ENCODE measurements at places on chromosomes 7 and 10.
A peak's percentile ranks its signal among the peaks of the same experiment; 100 is the strongest.

DNA sequence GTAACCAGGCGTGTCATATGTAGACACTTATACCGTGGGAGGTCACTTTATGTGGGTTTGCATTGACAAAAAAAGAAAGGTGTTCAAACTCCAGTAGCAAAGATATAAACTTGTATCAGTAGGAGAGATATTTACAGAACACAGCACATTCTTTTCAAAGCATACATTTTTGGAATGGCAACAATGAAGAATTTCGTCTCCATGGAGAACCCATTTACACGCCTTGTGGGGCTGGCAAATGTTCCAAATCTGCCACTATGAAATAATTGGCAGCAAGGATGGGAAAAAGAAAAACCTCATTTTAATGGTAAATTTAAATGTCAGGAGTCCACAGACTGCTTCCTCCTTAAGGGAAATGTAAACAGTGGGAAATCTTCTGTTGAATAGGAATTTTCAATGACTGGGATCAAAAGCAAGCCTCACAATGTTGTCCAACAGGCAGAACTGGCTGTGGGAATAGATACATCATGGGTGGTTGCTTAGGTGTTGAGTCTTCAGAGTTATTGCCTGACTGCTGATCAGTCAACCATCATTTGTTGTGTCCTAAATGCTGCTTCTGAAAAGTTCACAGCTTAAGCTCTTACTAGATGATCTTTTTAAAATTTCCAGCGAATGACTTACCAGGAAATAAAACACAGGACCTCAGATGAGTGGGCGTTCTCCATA is 256.6 kb upstream of the SEMA3C start:
- DNase-seq, result no peak

- DNase-seq, result no peak
Measured at GRCh38 chr7:39017369-39017915, 39.7 kb downstream of the POU6F2 start.

GRCh38 chr7:19178595-19178994 is 33.4 kb upstream of the FERD3L start:
- no peak for DNase-seq

DNA sequence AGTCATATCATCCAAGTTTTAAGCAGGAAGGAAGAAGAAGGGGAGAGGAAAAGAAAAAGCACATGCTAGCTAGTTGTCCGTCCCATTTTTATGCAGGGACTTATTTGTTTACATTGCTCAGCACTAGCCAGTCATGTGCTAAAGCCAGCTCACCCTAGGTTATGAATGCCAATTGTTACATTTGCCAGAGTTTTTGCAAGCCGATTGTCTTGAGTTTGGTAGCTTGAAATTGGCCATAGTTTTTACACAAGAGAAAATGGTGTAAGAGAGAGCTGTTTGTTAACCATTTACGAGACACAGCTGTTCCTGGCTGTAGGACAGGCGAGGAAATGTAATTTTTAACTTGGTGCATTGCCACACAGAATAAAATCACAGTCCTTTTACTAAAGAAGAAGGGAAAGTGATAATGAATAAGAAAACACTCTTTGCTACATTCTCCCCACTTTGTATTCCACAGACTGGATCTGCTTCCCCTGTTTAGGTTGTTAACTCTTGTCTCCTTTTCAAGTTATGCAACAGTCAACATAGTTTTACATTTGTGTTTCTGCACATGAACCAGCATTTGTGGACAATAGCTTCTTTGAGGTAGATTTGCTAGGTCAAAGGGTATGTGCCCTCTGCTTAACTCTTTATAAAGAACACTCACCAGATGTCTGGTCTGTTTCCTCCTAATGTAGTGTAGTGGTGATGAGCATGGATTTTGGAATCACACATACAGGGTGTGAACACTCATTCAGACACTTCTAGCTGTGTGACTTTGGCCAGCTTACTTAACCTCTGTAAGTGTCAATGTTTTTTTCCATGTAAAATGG is 357.2 kb downstream of the LRMDA start:
- DNase-seq, result no peak

DNA sequence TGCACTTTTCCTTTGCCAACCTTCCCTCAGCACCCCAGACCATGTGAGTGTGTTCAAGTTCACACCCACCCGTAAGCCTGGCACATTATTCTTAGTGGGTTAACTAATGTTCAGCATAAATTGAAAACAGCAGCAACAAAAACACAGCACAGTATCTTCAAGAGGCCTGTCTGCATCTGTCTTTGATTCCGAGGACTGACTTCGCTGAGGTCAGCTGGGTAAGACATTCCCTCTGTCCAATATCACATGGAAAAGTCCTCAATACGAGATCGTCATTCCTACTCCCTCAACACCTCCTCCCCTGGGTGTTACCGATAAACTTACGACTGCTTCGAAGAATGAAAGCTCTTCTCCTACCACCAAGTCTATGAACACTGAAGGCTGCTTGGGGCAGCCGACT is 218.8 kb downstream of the SFMBT2 start:
- no peak for DNase-seq

DNA sequence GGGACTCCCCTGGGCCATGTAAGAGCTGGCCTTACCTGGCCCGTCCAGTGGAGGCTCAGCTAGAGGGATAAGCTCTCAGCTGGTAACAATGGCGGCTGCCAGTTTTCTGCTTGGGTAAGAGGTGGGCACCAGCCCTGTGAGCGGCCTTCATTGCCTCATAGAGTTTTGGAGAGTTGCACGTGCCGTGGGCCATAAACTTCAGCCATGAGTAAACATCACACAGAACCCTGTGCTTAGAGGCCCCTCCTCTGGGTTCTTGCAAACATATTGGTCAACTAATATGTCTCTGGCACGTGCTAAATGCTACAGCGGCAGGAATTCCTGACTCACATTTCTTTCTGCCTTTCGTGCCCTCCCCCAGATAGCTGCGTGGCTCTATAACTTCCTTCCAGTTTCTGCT is 103.9 kb upstream of the LEP start:
- peak; percentile 66 for DNase-seq

- DNase-seq, result no peak
Measured at GRCh38 chr10:96473866-96474265, 39.9 kb downstream of the TLL2 start.

GRCh38 chr7:52257890-52258289 is 777.5 kb upstream of the POM121L12 start:
- DNase-seq, result no peak

GRCh38 chr7:45015313-45015712 is 15.3 kb downstream of the CCM2 start:
- no peak for DNase-seq

DNA sequence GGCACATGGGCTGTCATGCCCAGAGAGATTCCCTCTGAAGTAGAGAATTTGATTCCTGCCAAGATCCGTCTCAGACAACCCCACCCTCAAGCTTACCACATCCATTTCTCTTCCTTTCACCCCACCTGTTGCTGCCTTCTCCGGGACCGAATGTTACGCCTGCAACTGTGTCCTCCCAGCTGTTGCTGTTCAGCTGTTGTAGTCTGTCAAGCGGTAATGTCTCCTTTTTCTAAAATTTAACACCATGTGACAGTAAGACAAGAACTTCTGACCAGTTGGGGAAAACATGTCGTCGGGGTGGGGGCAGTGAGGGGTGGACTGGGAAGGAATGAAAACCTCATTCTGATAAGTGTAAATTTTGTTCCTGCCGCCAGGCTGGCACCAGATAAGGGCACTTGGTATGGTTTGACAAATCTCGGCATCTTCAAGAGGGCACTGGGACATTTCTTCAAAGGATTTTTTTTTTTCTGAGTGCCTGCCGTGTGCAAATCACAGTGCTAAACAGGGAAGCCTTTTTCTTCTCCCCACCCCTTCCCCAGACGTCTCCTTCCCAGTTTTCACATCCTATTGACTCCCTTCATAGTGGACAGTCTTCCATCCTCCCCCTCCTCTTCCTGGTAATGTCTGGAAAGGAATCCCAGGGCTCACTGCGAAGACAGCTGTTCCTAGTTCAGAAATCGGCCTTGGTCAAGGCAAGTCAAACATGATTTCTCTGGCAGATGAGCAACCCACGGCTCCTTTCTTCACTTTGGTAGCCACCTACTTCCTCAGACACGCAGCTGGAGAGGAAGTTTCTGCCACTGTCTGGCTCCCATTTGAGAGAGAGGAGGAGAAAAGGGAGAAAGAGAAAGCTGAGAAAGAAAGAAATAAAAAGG is 5.0 kb upstream of the CELF2 start:
- no peak for DNase-seq

GRCh38 chr7:2924866-2925840 is 81.0 kb upstream of the GNA12 start:
- DNase-seq, result no peak

DNA sequence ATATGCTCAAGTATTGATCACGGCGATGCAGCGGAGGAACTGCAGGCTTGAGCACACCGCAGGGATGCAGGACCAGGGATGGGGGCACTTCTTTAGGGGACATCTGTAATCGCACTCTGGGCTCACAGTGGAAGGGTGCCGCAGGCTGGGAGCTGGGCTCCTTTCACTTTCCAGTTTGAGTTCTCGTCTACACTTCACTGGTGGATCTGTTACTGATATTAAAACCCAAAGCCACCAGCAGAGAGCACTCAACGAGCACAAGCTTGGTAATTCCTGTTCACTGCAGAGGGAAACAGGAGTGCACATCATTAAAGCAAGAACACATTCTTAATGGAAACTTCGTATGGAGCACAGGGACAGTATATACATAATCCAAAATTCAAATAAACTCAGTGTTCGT is 91.3 kb downstream of the PARD3 start:
- no peak for DNase-seq

GRCh38 chr10:79066411-79067240 is 2.1 kb upstream of the ZMIZ1 start:
- peak; percentile 90 for DNase-seq

All from HuH-7 (cell line).